ENCODE measurements at places on chromosomes 3 and 15.

DNA sequence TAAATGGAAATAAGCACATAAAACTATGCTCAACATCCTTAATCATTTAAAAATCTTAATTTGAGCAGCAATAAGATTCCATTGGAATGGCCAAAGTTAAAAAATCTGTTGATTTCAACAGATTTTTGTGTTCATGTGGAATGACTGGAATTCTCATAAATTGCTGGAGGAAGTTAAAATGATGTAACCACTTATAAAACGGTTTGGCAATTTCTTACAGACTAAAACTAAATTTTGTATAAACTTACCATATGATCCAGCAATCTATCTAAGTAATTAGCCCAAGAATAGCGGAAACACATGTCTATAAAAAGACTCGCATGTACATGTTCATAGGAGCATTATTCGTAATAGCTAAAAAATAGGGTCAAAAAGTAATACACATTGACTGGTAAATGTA is 1713.6 kb downstream of the SI start:
- no peak for DNase-seq

- no peak for DNase-seq
These were observed 7.8 kb upstream of the LIPC start for GRCh38 chr15:58423831-58424608.

DNA sequence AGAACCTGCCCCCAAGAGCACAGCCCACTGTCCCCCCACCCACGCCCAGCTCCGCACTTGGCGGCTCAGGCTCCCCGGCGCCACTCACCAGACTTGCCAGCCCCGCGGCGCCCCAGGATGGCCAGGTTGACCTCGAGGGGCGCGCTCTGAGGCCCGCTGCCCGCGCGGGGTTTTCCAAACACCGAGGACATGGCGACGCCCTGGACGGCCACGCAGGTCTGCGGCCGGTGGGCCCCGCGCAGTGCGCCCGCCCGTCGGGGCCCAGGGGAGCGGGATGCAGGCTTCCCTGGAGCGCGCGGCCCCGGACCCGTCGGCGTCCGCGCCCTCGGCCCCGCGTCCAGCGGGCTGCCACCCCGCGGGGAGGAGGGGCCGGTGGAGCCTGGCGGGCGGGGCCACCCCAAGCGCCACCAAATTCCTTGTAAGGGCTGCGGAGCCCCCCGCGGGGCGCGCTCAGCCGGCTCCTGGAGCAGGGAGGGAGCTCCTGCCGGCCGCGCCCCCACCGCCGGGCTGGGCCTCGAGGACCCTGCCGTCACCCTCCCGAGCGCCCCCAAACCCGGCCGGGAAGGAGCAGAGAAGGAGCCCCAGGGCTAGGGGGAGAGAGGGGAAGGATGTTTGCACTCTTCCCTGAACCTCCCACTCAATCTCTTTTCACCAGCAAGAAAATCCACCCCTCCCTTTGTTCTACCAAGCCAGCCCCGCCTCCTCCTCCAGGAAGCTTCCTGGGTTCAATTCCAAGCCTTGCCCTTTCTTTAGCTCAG is at the start of gene RASL12:
Gene RASL12 (minus strand): TSS at position 347 of the 758 bp plus-strand sequence. CDS start 156 bp downstream, at position 191.
- DNase-seq, result no peak

- no peak for DNase-seq
These were observed 151.1 kb downstream of the SQOR start for GRCh38 chr15:45785897-45786296.

GRCh38 chr3:53257465-53257864 is 1.6 kb upstream of the TKT start:
- DNase-seq, result no peak

- DNase-seq, result no peak
These were observed 76.3 kb downstream of the PDZRN3 start for GRCh38 chr3:73548436-73548835.

DNA sequence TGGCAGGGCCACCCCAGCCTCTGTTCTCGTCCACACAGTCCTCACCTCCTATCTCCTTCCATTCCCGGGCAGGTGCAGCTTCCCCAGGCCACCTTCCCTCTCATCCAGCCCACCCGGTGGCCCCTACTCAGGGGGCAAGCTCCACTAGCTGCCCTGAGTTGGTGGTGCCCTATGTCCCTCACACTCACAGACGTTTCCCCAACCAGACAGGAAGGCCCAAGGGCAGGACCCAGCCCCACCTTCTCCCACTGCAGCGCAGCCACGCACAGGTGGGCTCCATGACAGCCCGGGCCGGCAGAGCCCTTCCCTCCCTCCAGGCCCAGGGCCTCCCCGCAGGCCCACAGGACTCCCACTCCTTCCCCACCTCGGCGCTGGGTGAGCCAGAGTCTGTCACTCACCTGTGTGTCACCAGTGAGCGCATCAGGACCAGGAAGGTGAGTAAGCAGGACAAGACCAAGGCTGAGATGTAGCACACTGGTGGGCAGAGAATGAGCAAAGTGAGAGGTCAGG is 11.1 kb downstream of the ISLR start:
- DNase-seq, result no peak

DNA sequence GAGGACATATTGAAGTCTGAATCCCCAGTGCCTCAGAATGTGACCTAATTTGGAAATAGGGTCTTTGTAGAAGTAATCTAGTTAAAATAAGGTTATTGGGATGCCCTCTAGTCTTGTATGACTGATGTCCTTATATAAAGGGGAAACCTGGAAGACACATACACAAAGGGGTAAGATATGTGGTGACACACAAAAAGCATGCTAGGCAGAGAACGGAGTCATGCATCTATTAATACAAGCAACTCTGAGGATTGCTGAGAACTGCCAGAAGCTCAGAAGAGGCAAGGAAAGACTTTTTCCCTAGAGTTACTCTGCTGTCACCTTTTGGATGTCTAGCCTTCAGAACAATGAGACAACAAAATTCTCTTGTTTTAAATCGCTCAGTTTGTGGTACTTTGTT is 58.1 kb upstream of the TMEM108 start:
- DNase-seq, result no peak

- DNase-seq, result no peak
These were observed 15.2 kb downstream of the PLCL2 start for GRCh38 chr3:16899919-16900318.

DNA sequence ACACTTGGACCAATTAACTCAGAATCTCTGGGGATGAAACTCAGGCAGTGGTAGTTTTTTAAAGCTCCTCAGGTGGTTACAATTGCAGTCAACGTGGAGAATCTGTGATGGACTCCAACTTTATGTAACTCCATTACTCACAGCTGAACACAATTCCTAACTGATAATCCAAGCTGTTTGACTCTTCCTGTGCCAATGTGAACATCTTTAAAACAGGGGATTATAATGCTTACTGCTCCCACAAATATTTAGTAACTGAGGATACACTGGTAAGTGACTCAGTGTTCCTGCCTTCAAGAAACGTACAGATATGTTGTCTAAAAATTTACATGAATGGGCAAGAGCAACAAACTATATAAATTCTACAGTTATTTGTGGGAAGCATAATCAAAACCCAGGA is 85.6 kb downstream of the OSBPL10 start:
- no peak for DNase-seq

DNA sequence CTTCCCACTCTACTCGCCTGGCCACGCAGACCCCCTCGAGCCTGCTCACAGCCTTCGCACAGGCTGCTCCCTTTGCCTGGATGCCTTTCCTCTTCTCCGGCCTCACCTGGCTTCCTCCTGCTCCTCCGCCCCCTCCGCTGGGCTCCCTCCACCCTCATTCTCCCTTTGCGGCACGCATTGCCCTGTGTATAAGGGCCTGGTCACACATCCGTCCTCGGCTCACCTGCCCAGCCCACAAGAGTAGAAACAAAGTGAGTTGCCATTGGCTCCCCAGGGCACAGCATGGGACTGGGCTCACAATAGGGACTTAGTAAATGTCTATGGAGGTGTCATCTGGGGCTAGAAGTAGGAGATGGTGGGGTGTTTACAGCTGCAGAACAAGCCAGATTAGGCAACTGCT is 4.2 kb downstream of the PLXND1 start:
- DNase-seq, result no peak

GRCh38 chr3:38139652-38140051 is 1.2 kb downstream of the MYD88 start:
- DNase-seq, result no peak

DNA sequence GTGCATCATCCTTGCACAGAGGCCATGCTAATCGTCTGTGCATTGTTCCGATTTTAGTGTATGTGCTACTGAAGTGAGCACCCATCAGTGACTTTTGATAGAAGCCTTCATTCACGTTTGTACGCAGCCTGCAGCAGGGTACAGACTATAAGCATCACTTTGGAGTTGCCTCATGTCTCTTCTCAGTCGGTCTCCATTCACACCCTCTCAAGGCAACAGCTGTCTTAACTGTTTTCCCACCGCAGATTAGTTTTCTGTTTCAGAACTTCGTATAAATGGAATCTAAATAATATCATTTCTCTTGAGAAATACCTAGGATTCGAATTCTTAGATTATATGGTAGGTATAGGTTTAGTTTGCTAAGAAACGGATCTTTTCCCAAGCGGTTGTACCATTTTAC is 143.2 kb downstream of the KLHL25 start:
- no peak for DNase-seq

GRCh38 chr3:71503525-71504249 is 79.8 kb downstream of the FOXP1 start:
- no peak for DNase-seq

GRCh38 chr3:10762611-10763247 is 53.3 kb upstream of the SLC6A11 start:
- DNase-seq, result no peak

- DNase-seq, result no peak
These were observed 20.4 kb downstream of the BMF start for GRCh38 chr15:40087991-40088928.

- DNase-seq, result no peak
These were observed 4.4 kb upstream of the IDH2 start for GRCh38 chr15:90106522-90107117.

DNA sequence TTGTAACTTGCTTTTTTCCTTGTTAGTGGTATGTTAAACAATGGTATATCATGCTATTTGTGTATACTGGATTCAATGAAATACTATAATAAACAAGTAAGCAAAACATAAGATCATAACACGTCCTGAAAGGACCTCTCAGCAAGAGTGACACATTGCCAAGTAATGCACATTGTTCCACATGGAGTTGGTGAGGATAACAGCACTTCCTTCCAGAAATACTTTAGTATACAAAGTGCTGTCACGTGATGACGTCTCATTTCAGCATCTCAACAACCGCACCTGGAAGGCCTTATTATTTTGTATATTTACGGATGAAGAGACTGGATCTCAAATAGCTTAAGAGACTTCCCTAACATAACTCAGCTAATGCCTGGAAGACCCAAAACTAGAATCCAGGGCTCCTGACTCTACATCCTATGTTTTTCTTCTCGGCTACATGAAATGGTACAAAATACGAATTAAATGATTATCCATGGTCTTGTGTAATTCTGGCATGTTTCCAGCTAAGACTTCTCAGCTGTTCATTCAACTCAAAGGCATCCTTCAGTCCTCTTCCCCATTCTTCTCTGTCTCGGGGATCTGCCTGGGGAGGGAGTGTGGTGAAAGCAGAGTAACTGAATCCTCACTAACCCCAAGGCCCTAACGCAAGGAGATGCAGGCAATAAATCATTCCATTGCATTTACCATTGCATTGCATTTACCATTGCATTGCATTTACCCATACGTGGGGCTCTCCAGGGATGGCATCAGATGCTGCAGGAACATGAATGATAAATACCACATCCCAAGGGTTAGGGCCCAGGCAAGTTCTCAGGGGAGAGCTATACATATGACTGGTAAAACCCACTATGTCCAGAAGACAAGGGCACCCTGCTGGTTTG is 79.2 kb downstream of the LIPC start:
- no peak for DNase-seq

DNA sequence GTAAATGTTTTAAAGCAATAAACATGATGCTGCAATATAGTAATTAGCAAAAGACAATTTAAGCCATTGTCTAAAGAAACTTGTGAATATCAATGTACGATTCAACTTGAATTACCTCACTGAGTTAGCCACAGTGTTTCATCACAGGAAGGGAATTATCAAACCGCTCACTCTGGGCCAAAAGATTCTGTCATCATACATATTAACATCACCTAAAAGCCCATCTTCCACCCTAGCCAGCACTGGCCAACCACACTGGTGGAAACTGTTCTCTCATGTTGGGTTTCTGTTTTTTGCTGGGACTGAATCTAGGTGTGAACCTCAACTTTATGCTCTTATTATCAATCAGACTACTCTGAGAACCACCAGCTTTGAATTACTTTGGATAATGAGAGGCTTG is 497.7 kb upstream of the THBS1 start:
- no peak for DNase-seq

GRCh38 chr3:117745516-117745915 is 1035.9 kb downstream of the TUSC7 start:
- no peak for DNase-seq

- no peak for DNase-seq
These were observed at the start of gene TIMP4 for GRCh38 chr3:12158387-12159226. TSS of gene TIMP4 (minus strand) at chr3:12158912. CDS start at chr3:12158840, 72 bp downstream.

- no peak for DNase-seq
These were observed 468.4 kb downstream of the C3orf38 start for GRCh38 chr3:88618021-88618645.
